HEK293T (cell line): ENCODE measurements at places on chromosomes 16 and 17.

DNA sequence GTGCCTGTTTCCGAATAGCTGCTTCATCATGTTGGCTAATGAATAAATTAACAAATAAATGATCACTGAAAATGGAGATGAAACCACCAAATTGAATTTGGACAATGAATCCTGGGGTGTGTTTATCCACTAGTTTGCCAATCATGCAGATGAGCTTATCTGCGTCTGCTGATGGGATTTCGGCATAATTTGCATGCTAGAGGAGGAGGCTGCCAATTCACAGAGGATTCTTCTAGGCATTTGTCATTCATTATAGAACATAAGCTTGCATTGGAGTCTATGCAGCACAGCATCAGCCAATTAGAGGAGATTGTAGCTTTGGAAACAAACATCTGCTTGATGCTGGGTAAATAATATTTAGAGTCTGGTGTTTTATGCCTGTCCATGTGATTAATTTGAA, 123.1 kb downstream of the NPIPB5 start:
- DNase-seq, result no peak

DNA sequence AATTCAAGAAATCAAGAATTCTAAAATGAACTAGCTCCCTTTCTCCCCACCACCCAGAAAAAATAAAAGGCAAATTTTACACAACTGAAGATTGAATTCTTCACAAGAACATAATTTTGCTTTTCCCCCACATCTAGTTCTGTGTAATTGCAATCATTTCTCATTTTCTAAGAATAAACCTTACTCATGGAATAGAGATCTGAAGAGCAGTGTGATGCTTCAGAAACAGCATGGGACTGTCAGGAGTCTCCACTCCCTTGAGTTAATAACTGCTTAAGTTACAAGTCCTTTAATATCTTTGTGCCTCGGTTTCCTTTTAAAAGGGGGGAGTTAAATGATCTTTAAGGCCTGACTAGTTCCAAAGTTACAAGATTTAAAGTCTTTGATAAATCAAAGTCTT, 53.7 kb downstream of the CACNG1 start:
- DNase-seq, result no peak

DNA sequence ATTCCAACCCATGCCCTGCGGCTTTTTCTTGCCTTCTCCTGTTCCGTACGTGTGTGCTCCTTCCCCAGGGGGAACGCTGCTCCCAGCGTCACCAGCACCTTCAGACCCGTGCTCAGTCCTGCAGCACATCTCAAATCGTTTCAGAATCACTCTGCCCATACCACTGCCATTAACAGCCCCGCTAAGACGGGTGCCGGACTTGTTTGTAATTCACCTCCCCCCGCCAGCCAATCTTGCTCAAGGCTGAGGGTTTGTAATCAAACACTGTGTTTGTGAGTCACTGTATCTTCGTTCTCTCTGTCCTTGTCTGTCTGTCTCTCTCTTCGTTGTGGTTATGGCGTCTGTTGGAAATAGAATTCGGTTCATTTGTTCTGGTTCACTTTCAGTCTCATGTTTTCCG, 17.3 kb downstream of the CARD14 start:
- no peak for DNase-seq

DNA sequence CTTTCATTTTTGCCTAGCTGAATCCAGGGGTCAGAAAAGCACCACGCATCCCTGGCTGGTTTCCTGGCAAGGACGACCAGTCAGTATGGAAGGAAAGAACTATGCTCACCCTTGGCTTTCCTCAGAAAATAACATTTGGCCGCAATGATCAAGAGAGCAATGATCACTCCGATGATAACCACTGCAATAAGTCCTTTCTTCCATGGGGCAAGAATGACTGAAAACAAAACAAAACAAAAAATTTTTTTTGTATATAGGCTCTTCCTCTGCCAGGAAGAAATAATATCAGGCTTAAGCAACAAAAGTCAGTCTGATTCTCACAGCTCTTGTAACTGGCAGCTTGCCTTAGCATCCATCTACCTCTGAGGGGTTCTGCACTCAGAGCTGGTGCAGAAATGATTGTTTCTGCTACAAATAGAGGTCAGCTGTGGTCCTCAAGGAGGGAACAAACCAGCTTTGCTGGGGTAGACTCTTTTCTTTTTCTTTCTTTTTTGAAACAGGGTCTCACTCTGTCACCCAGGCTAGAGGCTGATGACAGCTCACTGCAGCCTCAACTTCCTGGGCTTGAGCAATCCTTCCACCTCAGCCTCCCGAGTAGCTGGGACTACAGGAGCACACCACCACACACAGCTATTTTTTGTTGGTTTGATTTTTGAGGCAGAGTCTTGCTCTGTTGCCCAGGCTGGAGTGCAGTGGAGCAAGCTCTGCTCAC, 35.7 kb downstream of the PECAM1 start:
- DNase-seq, result no peak

GRCh38 chr17:69913616-69914015, 161.4 kb upstream of the KCNJ16 start:
- DNase-seq, result no peak

DNA sequence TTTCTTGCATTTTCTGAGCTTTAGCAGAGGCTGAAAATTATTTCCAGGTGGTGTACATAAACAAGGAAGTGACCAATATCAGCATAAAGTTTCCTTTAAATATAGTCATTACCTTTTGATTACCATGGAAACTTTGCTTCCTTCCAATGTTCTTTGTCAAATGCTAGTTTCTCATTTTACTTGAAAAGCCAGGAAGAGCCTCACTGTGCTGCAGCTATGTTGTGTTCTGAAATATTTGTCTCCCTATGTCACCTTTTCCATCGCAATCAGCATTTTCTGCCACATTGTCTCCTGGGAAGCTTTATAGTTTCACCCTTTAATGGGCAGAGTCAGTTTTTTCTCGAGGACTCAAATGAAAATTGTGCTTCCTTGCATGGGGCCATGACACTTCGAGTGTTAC, 496.0 kb downstream of the CDH8 start:
- DNase-seq, result no peak

- DNase-seq, result no peak
Measured at GRCh38 chr17:27657620-27658019, 26.6 kb downstream of the LGALS9 start.

GRCh38 chr17:6893382-6894205, 62.1 kb upstream of the TEKT1 start:
- DNase-seq, result no peak

GRCh38 chr17:46109603-46110189, 83.5 kb downstream of the KANSL1 start:
- no peak for DNase-seq

DNA sequence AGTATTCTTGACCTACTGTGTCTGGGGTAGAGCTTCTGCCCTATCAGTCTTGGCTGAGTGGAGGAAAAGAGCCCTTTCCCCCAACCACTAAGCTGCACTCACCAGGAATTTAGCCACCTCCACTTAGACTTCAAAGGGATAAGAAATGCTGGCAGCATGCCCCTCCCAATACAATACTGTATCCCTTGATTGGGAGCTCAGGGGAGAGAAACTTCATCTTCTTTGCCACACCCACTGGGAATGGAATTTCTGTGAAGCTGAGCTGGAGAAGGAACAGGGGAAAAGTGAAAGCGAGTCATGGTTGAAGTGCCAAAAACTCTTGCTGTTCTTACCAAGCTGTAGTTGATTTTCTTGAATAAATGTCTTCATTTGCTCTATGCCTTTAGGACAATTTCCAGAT, 68.8 kb downstream of the CEP112 start:
- DNase-seq, result no peak

GRCh38 chr16:78155791-78156345, 56.4 kb downstream of the WWOX start:
- no peak for DNase-seq
